ENCODE measurements at places on chromosomes 5 and 9.
A peak's percentile ranks its signal among the peaks of the same experiment; 100 is the strongest.

DNA sequence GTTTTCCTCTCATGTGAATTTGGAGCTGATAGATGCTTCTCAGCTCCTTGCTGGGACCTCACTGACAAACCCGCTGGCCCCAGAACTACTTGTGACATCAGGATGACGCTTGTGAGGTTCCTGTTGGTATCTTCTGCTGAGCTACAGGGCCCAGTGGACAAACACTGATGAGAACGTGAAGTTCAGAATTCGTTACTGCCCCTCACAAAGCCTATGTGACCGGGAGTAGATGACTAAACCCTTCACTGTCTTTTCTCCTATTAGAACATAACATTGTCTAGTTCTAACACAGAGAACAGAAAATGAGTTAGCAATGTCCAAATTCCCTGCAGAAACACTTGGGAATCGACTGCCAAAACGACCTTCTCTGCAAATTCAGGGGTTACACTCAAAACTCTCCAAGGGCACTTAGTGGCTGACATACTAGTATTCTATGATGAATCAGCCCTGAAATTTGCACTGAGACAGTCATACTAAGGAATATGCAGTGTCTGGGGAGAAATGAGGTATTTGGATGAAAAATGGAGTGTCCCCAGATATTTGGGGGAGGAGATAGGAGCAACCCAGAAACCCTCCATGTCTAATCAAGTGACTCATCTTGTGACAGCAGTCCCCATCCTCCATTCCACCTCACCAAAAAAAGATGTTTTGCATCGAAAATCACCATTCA is 143.2 kb upstream of the TRIM32 start:
- no peak for DNase-seq

- DNase-seq: peak; percentile 72
These were observed 11.0 kb downstream of the NCS1 start for GRCh38 chr9:130183133-130183762.

- no peak for DNase-seq
These were observed 194.5 kb downstream of the NR3C1 start for GRCh38 chr5:143208781-143209510.

DNA sequence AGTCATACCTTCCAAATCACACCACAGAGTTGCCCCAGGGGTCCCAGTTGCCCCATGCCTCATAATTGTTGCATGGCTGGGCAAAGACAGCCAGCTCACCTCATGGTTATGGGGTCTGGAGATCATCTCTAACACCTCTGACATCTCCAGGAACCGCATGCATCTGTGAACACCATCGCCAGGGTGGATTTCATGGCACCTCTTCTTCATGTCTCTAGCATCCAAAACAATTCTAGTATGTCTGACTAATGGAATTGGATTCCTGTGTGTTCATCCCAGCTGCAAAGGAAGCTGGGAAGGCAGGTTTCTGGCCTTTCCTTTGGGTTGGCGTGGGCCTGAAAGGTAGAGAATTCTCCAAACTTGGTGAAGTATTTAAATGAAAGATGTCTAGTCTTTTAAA is 122.3 kb upstream of the ABCA1 start:
- DNase-seq: no peak

- DNase-seq: no peak
These were observed 144.6 kb upstream of the NMUR2 start for GRCh38 chr5:152549709-152550108.

DNA sequence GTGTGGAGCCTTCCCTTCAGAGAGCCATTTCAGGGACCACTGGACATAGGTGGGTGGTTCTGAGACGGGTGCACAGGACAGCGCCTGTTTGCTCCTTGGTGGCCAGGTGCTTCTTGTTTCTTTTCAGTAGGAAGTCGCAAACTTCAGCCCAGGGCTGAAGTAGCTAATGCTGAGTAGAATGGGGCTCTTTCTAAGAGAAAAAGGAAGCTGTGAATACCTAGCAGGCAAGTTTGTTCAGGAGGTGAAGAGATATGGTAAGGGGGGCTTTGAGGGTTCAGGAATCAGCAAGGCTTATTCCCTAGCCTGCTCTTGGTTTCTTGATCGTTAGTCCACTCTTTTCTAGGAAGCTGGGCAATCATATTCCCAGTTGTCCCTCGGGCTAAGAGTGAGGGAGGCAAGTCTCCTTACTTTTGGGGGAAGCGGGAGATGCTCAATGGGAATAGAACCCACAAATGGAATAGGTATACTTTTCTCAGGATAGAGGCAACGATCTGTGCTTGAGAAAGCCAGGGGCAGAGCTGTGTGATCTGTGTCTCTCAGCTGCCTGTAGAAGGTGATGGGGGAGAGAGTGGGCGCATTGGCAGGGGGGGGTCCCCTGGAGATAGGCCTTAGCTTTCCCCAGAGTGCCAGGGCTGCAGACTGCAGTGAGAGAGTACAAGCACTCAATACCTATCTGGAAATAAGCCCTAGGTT is 1.9 kb upstream of the PURA start:
- no peak for DNase-seq

Data from Caki2 (cell line).